ENCODE measurements at places on chromosomes 13 and 19.

- no peak for DNase-seq
Observed at GRCh38 chr19:24004166-24004565, 82.8 kb upstream of the ZNF254 start.

- DNase-seq, result no peak
Observed at GRCh38 chr13:75637181-75637750, 1.1 kb downstream of the LMO7 start.

DNA sequence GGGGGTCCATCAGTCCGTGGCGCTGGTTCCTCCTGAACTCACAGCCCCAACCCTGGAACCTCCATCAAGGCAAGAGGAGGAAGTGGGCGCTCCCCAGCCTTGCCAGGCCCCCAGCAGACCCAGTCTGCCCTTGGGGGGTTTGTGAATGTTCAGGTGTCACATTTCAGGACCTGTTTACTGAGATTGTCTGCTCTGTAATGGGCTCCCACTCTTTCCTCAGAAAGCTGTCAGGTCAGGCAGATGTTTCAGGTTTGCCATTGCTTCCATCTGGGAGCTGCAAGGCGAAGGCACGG is 29.4 kb downstream of the TSSK6 start:
- no peak for DNase-seq

GRCh38 chr19:13484166-13484565 is 22.1 kb downstream of the CACNA1A start:
- DNase-seq, result no peak

DNA sequence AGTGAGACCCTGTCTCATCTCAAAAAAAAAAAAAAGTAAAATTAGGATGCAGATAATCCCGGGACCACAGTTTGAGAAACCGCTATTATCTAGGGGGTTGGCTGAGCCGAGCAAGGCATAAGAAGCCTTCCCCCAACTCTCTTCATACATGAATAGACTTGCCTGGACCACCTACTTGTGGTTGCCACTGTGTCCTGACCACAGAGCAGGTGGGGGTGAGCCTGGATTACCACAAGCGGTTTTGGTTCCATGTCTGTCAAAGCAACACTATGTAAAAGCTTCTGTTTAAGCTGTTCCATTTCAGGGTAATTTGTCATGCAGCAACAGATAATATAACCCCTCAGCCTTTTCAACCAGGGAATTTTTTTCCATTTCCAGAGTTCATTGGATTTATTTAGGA is 3.3 kb upstream of the NAPA start:
- DNase-seq, result no peak

DNA sequence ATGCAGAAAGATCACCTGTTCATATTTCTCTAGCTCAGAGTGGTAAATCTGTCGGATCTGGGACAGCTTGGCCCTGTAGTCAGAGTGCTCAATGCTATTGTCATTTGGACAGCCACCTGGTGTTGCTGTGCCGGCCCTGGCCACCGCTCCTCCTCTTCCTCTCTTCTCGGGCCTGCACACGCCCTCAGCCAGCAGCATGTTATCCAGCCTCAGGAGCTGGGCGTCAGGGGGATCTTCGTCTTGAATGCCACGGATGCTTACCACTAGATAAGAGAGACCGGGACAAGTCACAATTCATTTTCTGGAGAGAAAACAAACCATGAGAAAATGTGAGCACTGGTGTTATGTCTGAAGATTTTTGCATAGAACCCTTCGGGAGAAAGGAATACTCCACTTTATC is 32.5 kb downstream of the CILP2 start:
- no peak for DNase-seq
